Stimulated activated CD4-positive, alpha-beta T cell treated with anti-CD3 and anti-CD28 coated beads, TNF-alpha, amount 100 ng/mL, for 48 hours (primary cell): ENCODE measurements at places on chromosomes 13 and 19.
A peak's percentile ranks its signal among the peaks of the same experiment; 100 is the strongest.

DNA sequence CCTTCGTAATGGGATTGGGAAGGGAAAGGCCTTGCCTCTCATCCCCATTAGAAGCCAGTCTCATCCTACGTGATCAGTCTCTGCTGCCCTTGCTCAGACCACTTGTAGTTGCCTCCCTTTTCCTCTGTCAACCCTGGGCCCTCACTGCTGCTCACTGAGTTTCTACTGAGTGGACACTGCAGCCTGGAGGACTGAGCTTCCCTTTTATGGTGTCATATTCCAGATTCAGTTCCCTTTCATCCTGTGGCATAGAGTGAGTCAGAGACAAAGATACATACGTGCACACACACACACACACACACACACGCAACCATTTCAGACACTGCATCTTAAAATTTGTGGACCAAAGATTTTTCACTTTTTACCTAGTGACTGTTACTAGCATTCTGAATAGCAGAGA is 56.6 kb downstream of the COG3 start:
- no peak for DNase-seq

- DNase-seq = no peak
These were observed 19.1 kb downstream of the C19orf12 start for GRCh38 chr19:29695765-29696564.

- no peak for DNase-seq
These were observed 11.0 kb upstream of the CCL25 start for GRCh38 chr19:8041531-8041931.

DNA sequence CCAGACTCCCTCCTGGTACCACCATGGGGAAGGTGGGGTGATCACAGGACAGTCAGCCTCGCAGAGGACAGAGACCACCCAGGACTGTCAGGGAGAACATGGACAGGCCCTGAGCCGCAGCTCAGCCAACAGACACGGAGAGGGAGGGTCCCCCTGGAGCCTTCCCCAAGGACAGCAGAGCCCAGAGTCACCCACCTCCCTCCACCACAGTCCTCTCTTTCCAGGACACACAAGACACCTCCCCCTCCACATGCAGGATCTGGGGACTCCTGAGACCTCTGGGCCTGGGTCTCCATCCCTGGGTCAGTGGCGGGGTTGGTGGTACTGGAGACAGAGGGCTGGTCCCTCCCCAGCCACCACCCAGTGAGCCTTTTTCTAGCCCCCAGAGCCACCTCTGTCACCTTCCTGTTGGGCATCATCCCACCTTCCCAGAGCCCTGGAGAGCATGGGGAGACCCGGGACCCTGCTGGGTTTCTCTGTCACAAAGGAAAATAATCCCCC is 505 bp upstream of the CEACAM5 start:
- no peak for DNase-seq

GRCh38 chr19:56822755-56823154 is 17.8 kb downstream of the PEG3 start:
- DNase-seq = no peak

DNA sequence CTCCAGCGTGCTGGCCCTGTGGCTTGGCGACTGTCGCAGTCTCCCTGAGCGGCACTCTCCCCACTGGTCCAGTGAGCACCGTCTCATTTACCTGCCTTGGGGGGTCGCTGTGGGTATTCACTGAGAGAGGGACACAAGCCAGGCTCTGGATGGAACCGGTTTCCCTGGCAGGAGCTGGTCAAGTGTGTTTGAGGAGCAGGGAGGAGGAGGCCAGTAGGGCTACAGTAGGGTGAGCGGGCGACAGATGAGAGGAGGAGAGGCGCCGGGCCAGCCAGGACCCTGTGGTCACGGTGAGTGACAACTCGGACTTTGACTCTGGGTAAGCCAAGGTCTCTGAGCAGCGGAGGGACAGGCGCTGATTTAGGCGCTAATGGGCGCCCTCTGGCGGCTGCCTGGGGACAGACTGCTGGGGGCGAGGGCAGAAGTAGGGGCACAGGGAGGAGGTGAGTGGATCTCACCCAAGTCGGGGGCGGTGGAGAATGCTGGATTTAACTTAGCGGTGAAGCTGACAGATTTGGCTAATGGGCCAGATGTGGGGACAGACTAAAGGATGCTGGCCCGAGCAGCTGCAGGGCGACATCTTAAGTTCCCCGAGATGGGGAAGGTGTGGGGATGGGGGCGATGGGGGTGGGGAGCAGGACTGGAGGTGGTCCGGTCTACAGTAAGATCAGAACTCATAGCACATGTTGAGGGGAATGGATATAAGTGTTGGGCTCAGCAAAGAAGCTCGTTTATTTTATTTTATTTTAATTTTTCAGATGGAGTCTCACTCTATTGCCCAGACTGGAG is 4.7 kb upstream of the PRMT1 start:
- DNase-seq = peak; percentile 64

DNA sequence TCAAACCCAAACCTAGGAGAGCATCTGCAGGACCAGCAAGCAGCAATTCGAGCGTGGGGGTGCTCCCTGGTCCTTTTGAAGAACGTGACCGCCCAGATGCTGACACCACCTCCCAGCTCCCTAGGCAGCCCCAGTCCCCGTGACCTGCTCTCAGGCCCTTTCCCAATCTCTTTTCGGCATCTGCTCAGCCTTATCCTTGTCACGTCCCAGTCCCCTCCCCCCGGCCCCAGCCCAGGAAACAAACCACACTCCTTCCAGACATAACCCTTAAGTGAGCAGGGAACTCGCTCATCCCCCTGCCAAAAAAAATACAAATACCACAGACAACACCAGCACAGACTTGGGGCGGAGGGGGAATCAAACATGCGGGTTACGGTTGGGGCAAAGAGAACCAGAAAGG is 3.3 kb downstream of the MLLT1 start:
- no peak for DNase-seq

DNA sequence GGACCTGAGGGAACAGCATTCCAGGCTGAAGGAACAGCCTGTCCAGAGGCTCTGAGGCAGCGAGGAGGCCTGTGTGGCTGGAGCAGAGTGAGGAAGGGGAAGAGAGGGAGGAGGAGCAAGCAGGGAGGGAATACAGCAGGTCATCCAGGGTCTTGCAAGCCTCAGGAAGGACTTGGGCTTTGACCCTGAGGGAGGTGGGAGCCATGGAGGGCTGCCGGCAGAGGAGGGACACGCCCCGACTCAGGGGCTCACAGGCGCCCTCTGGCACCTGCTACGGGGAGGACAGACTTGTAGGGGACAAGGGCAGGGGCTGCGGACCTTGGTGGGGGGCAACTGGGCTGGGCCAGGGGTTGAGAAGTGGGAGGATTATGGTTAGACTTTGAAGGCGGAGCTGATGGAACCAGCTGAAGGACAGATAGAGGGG is 4.7 kb downstream of the TINCR start:
- no peak for DNase-seq

GRCh38 chr19:7860714-7861618 is 13.2 kb downstream of the PRR36 start:
- no peak for DNase-seq

GRCh38 chr13:97951376-97951775 is 2.1 kb upstream of the IPO5 start:
- DNase-seq = no peak

DNA sequence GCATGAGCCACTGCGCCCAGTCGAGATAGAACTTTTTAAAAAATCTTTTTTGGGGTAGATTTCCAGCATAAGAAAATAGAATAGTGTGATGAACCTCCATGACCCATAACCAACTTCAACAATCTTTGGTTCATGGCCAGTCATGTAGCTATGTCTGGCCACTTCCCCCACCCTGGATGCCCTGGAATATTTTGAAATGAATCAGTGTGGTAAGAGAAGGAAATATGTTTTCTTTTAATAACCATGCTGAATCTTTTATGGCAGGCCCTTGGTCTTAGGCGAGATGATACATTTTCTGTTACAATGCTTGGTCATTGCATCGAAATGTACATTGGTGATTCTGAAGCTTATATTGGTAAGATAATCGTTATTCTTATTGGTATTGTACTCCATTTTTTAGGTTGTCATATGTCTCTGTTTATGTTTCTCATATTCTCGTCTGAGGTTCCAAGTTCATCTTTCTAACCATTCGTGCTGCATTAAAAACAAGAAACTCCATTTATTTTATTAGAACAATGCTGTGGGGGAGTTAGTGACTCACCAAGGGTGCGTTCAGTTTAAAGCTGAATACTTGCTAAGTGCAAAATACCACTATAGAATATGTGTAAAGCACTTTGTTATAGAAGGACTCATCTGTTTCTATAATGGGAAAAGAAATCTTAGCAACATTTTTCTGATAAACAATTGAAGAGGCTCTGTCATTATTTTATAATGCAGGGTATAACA is 16.4 kb upstream of the UPF3A start:
- no peak for DNase-seq

DNA sequence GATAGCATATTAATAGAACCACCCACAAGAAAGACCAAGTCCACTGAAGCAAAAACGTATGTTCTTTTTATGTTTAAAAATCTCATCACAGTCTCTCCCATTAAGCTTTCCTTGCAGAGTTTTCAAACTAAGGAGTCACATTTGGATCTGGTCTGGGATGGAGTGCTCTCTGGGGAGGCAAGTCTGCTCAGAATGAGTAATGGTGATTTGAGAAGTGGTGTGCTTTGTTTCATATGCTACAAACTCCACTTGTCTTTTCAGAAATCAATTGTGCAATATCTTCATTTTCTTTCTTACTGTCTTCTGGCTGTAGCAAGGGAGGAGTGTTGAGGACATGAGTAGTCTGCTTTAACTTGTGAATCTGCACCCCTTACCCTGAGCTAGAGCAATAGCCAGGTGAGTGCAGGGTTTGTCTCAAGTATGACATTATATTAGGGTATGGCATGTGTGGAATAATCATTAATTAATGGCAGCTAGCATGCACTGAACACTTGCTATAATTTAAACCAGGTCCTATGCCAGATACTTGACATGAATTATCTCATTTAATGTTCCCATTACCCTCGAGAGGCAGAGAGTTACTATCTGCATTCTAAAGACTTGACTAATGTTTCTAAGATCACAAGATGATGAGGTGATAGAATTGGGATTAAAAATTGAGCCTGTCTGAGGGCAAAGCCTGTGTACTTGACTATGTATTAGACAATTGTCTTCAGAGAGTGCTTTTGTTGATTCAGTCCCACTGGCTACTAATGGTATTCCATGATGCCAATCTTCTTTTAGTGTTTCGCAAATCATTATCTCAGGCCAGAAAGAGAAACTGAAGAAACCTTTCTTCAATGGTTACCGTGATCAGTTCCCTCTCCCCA is 171.8 kb downstream of the GPC6 start:
- no peak for DNase-seq

DNA sequence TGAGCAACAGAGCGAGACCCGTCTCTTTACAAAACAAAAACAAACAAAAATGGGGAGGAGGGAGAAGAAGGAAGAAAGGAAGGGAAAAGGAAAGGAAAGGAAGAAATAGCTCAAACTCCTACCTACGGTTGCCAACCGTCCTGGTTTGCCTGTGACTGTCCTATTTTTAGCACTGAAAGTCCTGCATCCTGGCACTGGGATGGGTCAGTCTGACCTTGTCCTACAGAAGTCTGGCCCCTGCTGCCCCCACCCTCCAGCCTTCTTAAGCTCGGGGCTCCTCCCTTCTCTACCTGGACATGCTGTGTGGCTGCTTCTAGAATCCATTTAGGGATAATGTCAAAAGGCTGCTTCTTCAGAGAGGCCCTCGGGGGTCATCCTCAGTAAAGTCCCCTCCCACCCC is 1.2 kb upstream of the STXBP2 start:
- DNase-seq = no peak

- DNase-seq = peak; percentile 56
These were observed 21.8 kb downstream of the HCN2 start for GRCh38 chr19:611481-611868.

DNA sequence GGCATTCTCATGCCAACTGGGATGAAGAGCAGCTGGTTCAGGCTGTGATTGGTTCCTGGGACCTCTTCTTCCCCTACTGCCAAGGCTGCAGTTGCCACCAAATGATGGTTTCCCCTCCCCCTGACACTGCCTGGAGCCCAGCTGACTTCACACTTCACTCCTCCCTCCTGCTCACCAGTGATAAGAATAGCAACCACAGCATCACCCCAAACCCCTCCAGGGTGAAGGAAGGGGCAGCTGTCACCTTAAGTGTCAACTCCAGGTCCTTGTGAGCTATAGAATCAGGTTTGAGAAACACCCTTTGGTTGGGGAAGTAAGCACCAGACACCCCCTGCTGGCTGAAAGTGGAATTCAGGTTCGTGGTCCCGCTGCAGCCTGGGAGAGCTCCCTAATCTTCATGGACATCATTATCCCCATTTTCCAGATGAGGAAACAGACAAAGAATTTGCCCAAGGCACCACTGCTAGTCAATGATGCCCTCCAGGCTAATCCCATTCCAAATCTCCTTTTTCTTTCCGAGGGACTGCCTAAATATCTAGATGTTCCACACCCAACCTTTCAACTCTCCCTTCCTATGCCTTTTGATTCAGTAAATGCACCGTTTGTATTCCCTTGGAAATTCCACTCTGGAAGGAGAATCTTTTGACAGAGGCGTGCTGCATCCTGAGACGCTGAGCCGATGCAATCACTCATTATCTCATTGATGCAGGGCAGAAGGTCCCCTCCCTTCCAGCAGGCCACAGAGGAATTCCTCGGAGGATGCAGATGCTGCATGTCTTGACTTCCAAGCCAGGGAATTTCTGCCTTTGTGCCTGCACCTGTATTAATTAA is 50.6 kb upstream of the UQCRFS1 start:
- peak; percentile 37 for DNase-seq
